DND-41 (cell line): ENCODE measurements at places on chromosomes 16 and 17.

DNA sequence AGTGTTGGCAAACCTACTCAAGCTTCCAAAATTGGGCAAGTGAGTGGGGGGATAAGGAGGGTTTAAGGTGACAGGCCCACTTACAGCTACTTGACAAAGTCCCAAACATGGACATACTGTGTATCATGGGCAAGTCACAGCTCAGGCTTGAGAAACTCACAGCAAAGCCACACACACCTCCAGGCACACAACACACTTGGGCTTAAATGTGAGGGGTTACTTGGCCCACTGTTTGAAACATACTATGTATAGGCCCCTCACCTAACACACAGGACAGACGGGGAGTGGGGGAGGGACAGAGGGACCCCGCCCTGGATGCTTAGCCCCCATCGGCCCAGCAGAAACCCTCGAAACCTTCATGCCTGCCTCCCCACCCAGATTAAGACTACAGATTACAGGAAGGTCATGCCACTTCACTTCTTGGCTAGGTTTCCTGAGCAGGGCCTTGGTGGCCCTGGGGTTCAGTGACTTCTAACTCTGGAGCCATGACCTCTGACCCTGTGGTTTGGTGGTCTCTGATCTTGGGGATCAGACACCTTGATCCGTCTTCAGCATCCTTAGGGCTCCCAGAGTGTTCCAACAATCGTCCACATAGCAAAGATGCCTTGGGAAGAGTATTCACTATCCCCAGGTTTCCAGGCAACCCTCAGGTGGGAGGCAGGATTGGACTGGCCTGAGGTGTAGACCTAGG, 2.3 kb upstream of the SAMD14 start:
- DNase-seq: no peak

GRCh38 chr16:29926711-29927052, 656 bp upstream of the KCTD13 start:
- DNase-seq: no peak

DNA sequence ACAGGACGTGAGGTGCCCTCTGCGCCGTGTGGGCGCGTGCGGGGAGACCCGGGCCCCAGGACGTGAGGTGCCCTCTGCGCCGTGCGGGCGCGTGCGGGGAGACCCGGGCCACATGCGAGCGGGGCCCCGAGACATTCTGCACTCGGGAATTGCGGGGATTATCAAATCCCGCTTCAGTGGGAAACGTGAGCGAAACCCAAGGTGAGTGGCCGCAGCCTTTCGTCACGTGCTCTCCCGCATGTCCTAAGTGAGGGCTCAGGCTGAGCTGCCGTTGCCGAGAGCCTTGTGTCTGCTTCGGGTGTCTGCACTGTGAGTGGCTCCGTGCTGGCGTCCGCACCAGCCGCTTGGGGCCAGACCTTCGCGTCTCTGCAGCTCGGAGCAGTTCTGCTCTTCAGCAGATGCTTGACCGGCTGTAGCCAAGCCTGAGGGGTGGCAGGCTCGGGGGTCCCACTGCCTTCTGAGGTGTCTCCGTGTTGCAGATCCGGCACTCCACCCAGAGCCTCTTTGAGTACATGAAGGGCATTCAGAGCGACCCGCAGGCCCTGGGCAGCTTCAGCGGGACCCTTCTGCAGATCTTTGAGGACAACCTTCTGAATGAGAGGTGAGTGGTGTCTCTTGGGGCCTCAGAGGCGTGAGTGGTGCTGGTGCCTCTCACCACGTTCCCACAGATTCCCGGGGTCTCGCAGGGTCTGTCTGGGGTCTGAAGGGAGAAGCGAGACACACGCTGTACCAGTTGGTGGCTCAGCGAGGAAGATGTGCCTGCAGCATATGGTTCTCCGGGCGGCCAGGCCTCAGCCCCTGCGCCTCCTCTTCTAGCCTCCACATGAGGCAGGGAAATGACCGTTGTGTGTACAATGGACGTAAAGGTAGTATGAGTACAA, 90.5 kb upstream of the ZNF750 start:
- no peak for DNase-seq

GRCh38 chr16:11016524-11016988, 72.2 kb downstream of the CLEC16A start:
- peak; percentile 28 for DNase-seq
